ENCODE measurements at places on chromosomes 13 and 19.

- no peak for DNase-seq
Observed at GRCh38 chr13:20772401-20773131, 1.2 kb downstream of the EEF1AKMT1 start.

- no peak for DNase-seq
Observed at GRCh38 chr19:21328406-21328805, 804 bp downstream of the ZNF708 start.

GRCh38 chr19:6042776-6043726 is 65.1 kb upstream of the RANBP3 start:
- no peak for DNase-seq

- peak; percentile 68 for DNase-seq
Observed at GRCh38 chr13:70964874-70965273, 856.6 kb upstream of the KLHL1 start.

- DNase-seq, result no peak
Observed at GRCh38 chr19:35266520-35267352, 2.0 kb upstream of the USF2 start.

DNA sequence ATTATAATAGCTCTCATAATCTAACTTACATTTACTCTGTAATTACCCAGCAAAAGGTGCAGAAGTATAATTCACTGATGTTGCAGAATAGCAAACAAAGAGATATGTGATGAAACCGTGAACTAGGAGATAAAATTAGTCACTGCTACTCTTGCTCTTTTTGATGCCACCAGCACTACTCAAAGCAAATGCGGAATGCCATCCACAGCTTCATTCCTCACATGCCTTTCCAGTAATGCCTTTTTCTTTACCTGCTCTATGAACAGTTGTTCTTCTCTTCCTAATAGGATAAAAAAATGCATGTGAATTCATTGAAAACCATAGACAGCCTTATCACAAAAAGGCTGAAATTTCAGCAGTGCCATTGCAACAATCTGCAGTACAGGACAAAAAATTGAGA is 1129.5 kb downstream of the DIAPH3 start:
- no peak for DNase-seq

GRCh38 chr19:2350656-2351055 is 9.4 kb upstream of the TMPRSS9 start:
- no peak for DNase-seq

- DNase-seq, result no peak
Observed at GRCh38 chr13:32592082-32592481, 5.8 kb downstream of the PDS5B start.

GRCh38 chr19:58366585-58367430 is 4.3 kb upstream of the ZNF497 start:
- DNase-seq, result no peak

DNA sequence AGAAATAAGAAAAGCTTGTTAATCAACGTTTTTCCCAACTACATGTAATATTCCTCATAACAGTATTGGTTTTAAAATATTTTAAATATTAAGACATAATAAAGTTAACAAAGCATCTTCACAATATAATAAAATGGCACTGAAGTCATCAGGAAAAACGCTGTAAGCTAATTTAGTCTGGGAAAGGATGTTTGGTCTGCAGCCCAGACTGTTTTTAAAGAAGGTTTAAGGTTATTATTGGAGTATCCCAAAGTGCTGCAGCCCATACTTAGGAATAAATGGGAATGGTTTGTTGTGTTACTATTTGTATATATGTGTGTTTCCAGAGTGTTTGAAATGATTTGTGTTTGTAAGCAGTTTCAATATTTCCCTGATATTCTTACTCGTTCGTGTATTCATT is 192.8 kb upstream of the MAB21L1 start:
- DNase-seq, result no peak

GRCh38 chr19:2976609-2977000 is 759 bp upstream of the TLE6 start:
- DNase-seq, result no peak

DNA sequence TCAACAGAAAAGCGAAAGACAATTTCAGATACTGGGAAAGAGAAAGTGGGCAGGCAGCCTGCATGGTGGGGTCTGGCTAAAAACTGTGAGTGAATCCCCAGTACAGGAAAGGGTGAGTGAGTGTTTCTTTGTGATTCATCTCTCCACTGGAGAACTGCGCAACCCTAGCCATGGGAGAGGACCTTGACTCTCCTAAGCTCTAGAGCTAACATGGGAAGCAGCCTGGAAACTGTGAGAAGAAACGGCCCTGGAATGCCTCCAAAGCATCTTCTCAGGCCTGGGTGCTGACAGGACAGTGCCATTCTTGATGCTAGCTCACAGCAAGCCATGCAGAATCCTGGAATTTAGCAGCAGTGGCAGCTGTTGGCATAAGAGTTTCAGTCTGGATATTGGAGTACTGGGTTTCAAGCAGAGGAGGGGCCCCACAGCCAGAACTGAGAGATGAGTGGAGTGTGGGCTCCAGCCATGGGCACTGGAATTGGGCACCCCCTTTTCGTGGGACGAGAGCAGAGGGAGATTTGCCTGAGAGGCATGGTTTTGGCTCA is 18.7 kb upstream of the SLAIN1 start:
- DNase-seq, result no peak

DNA sequence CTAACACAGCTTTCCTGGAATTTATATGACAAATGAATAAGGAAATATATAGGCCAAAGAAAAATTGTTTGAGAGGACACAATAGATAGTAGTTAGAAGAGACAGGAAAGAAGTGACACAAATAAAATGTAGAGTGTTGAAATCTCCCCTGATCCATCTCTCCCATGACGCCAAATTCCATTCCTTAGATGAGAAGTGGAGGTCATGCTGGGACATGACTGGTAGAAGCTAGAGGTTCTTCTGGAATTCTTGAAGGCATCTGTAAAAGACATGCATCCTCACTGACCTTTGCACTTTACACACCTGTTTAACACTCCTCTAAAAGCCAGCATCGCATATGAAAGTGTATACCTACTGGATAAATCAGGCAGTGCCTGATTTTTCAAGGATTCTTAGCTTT is 67.8 kb downstream of the DGKH start:
- DNase-seq, result no peak

DNA sequence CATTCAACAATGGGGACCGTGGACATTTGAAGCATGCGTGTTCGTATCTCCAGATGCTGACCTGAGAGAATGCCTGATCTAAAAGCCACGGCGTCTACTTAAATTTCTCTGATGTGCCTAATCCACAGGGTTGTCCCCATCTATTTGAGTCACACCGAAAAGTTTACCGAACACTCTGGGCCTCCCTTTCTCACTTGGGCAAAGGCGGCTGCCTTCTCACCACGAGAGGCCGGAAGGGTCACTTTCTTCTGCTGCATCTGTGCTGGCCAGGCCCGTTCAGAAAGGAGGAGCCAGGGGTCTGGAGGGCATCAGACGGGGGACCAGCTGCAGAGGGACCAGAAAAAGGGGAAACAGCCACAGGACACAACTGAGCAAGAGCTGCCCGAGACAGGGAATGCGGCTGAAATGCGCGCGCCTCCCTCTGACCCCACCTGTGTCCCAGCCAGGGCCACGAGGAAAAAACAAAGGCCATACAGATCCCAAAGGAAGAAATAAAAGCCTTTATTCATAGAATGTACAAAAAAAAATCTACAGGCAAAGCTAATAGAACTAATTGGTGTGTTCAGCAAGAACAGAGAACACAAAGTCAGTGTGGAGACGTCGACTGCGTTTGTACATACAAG is 71.3 kb upstream of the C13orf46 start:
- DNase-seq, result no peak

DNA sequence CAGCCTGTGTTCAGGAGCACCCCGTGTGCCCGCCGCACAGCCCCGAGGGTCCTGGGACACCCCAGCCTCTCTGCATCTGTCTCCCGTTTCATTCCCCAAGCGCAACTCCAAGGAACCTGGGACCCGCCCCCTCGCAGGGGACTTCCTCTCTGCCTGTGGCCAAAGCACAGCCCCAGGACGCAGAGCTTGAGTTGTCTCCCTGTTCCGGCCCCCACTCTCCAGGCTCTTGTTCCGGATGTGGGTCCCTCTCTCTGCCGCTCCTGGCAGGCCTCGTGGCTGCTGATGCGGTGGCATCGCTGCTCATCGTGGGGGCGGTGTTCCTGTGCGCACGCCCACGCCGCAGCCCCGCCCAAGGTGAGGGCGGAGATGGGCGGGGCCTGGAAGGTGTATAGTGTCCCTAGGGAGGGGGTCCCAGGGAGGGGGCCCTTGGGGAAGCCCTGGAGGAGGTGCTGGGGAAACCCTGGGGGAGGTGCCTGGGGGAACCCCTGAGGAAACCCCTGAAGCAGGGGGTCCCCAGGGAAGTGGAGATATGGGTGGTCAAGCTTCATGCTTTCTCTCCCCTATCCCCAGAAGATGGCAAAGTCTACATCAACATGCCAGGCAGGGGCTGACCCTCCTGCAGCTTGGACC is 1.3 kb downstream of the HCST start:
- peak; percentile 94 for DNase-seq

DNA sequence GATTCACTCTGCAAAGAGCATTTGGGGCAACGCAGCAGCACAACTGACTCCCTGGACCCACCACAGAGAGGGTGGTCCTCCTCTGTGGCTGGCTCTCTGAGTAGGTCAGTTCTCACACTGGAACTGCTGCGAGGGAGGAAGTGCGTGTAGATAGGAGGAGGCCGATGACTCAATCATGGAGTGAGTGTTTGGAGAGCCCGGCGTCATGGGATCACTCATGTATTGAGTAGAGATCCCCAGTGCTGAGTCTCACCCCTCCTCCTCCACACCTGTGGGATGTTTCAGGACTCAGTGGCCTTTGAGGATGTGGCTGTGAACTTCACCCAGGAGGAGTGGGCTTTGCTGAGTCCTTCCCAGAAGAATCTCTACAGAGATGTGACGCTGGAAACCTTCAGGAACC is 8.9 kb downstream of the ZNF101 start:
- DNase-seq, result no peak

DNA sequence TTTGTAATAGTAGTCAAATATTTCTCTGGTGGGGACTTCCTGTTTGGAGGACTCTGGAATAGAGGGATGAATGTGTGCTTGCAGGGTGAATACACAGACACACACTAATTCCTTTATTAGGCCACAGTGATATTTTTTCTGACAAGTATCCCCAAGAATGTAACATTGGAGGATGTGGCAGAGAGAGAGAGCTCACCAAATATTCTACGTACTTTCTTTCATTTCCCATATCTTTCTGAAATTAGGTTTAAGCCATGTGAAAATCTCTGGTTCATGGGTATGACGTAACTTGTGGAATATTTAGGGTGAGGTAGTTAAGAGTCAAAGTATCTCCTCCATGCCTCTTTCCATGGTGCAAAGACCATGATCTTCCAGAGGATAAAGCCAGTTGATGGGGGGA is 463.4 kb downstream of the DIAPH3 start:
- DNase-seq, result no peak

GRCh38 chr19:39531834-39532232 is 819 bp downstream of the EID2B start:
- no peak for DNase-seq

- no peak for DNase-seq
Observed at GRCh38 chr19:5068233-5069072, 99.5 kb downstream of the KDM4B start.

- no peak for DNase-seq
Observed at GRCh38 chr19:33163481-33163880, 30.6 kb upstream of the LRP3 start.

GRCh38 chr13:27088619-27089018 is 83.0 kb downstream of the USP12 start:
- DNase-seq, result no peak

DNA sequence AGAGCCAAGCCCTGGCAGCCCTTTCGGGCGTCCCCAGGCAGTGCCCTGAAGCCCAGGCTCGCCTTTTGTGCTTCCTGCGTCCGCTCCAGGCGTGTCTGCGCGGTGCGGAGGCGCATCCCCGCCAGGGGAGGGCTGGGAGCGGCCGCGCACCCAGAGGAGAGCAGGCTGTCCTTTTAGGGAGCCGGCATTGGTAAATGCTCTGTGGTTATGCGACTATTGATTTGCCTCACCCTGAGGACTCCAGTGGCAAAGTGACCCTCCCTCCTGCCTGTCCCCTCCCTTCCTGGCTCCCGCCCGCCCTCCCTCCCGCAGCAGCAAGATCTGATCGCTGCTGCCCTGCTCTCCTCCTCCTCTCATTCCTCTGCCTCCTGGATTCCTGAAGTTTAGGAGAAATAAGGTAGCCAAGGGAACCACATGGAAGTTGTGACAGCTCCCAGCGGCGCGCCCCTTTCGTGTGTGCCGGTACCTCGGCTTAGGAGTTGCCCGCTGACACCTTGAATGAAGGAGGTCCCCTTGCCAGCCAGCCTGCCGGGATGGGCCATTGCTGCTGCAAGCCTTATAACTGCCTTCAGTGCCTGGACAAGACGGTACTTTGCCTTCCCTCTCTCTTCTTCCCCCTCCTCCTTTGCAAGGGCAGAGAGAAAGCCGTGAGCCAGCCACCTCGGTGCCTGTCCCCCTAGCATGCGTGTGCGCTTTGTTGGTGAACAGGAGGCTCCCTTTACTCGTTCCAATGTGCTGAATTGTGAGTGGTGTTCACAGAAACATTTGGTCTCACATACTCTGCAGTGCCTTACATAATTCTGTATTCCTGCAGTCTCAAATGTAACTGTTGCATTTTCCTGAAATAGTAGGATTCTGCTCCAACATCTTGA is 166.9 kb downstream of the SLC7A1 start:
- DNase-seq, result no peak

GRCh38 chr19:57389194-57389729 is 392 bp upstream of the ZNF548 start:
- no peak for DNase-seq

GRCh38 chr13:112575675-112576074 is 12.3 kb downstream of the TUBGCP3 start:
- no peak for DNase-seq

DNA sequence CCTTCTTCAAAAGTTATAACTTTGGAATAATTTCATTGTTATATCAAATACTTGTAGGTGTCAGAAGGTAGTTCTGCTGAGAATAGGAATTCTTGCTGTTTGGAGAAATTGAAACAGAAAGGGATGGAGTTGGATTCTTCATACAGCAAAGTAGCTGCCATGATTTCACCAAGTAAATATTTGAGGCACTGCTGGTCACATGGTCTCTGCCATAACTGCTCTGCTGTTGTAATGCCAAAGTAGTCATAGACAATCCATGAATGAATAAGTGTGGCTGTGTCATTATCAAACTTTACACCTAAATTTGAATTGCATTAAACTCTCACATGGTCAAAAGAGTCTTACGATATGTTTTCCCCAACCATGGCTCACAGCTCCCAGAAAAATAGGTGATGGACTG is 308.6 kb downstream of the GPC6 start:
- DNase-seq, result no peak

GRCh38 chr19:4477034-4477801 is 5.1 kb downstream of the HDGFL2 start:
- DNase-seq, result no peak

- DNase-seq, result peak; percentile 25
Observed at GRCh38 chr19:10299545-10300458, 9.8 kb downstream of the ZGLP1 start.

- no peak for DNase-seq
Observed at GRCh38 chr19:15776991-15777970, 10.2 kb upstream of the OR10H5 start.

DNA sequence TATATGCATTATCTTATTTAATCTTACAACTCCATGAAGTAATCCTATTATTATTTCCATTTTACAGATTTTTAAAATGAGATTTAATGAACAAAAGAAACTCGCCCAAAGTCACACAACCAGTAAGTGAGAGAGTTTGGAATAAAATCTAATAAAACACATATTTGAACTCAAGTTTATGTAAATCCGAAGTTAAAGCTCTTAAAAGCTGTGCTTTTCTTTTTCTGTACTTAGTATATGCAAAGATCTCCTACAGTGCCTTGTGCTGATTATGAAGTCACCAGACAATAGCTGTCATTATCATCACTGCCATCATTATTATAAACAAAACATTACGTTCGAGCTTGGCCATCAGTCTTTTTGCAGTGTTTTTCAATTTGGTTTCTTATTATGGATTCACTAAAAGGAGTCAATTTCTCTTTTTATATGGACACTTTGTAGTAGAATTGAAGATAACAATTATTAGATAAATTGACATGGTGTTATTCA is 29.7 kb upstream of the ENOX1 start:
- no peak for DNase-seq

All from AML-193 (cell line).